ENCODE measurements at places on chromosomes 4 and X.

DNA sequence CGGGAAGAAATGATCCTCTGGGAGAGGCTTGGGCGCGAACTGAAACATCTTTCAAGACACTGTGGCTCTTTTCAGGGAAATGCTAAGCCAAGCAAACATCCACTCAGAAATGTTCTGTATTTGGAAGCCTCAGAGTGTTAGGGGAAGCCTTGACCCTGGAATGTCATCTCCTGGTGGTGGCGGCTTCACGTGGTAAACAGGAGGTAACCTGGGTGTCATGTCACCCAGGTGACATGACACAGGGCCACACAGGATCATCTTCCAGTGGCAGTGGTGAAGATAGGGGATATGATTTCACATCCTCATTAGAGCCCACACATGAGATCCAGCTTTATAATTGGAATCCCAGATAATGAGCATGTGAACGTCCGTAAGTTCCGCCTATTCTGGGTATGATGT, 140.0 kb downstream of the TBL1X start:
- DNase-seq: no peak

GRCh38 chr4:87258677-87259076, 38.3 kb upstream of the KLHL8 start:
- DNase-seq: no peak

DNA sequence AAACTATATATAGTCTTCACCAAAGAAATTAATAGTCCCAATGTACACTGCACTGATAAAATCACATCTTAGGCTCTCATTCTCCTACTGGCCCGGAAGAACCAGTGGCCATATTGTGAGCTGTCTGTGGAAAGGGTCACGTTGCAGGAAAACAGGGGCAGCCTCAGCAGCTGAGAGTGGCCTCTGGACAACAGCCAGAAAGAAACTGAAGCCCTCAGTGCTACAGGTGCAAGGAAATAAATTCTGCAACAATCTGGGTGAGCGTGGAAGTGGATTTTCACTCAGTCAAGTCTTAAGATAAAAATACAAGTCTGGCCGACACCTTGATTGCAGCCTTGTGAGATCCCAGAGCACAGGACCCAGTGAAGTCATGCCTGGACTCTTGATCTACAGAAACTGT, 3.2 kb upstream of the SLC25A14 start:
- no peak for DNase-seq

GRCh38 chr4:73345399-73345975, 58.6 kb upstream of the ALB start:
- no peak for DNase-seq

DNA sequence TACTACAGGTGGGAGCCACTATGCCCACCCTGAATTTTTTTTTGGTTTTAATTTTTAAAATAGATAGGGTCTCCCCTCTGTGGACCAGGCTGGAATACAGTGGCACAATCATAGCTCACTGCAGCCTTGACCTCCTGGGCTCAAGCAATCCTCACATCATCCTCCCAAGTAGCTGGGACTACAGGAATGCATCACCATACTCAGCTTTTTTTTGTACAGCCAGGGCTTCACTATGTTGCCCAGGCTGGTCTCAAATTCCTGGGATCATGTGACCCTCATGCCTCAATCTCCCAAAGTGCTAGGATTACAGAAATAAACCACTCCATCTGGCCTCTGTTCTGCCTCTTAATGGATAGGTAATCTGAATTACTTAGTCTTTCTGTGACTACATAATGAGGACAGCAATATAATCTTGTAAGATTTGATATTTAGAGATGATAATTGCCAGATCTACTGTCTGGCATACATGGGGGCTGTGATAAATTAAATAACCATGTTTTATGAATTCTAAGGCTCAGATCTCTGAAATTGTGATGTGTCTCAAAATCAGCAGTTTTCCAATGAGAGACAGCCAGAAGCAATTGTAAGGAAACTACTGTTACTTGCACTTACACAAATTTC, 26.7 kb downstream of the PDS5A start:
- DNase-seq: no peak

- no peak for DNase-seq
These were observed 44.6 kb downstream of the FGFBP1 start for GRCh38 chr4:15893962-15894361.

DNA sequence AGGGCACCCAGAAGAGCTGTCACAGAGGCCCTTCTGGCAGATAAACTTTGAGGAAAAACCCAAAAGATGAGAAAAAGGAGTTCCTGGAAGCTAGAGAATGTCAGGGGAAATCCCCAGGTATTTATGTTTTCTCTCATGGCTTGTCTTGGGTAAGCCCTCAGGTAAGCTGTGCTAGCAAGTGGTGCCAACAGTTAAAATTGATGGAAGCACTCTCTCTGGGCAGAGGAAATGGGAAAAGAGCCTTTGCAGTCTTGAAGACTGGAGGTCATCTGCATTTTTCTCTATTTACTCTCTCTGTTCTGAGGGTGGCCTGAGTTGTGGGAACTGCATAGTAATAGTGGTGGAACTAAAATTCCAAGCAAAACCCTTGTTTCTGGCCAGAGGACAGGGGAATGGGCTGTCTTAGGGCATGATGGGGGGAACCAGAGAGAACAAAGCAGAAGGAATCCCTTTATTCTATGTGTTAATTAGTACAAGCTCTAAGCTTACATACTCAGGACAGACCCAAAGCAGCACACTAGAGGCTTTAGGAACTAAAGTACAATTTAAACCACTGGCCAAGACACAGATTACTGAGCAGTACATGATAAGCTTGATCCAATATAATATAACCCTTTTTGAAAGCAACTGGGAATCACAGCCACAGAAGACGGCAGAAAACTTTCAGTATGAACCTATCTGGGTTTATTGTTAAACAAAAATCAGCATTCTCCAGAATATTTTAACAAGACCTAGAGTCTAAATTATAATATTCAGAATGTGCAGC, 53.3 kb upstream of the SLC10A4 start:
- DNase-seq: no peak

DNA sequence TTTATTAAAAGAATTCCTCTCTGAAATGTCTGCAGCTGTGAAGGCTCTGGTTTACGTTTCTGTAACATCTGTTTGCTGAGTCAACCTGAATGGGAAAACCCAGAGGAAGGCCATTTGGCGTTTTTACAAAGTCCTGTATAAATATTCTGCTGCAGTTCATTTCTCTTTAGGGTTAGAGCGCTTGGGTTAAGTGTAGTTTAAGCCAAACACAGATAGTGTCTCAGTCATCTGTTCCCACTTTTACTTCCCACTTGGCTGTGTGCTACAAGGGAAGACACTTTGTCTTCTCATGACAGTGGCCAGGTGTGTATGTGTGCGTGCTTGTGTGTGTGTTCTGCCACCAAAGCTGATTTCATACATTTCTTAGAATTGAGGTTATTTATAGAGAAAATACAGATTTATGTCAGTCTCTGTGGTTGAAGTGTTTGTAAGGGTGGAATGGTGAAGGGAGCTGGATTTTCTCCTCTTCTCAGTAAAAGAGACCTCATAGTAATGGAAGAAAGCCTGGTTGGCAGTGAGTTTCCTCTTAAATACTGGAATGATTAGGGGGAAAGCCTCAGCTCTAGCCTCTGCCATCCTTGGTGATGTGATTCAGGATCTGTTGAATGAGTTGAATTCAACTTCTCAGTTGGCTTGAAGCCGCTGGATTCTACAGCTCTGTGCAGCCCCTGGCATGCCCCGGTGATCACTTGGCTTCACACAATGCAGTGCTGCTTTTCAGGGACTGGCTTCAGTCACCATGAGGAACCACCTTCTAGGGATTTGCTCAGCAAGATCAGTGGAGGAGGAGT, 50.6 kb downstream of the JADE1 start:
- DNase-seq: no peak

GRCh38 chrX:40439625-40440532, 140.9 kb upstream of the ATP6AP2 start:
- no peak for DNase-seq

DNA sequence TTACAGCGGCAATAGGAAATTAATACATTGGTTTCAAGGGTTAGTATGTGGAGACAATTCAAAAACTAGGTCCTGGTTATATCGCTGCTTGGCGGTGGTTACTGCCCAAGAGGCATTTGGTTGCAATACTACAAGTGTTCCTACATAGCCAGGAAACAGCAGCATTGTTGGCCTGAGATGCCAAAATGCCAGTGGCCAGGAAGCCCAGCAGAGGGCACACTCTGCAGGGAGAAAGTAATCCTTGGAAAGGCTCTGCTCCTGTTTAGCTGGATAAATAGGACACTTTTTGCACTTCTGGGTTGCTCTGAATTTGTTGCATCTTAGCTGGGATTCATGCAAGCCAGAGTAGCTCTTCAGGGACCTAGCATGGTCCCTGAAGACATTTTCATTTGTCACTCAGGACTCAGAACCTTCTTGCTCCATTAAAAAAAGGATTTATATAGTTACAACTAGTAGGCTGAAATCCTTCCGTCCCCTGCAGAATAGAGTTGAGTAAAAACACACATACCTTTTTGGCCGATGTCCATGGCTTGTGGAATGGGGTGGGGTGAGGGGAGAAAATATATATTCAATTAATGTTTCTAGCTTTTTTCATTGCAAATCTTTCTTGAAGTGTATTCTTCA, 8.1 kb upstream of the GPR119 start:
- DNase-seq: no peak

- DNase-seq: no peak
These were observed 7.4 kb upstream of the FGF13 start for GRCh38 chrX:138718941-138719340.

GRCh38 chrX:53039236-53039635, 9.4 kb upstream of the GPR173 start:
- no peak for DNase-seq

GRCh38 chr4:17788956-17789355, 7.5 kb upstream of the FAM184B start:
- DNase-seq: no peak

DNA sequence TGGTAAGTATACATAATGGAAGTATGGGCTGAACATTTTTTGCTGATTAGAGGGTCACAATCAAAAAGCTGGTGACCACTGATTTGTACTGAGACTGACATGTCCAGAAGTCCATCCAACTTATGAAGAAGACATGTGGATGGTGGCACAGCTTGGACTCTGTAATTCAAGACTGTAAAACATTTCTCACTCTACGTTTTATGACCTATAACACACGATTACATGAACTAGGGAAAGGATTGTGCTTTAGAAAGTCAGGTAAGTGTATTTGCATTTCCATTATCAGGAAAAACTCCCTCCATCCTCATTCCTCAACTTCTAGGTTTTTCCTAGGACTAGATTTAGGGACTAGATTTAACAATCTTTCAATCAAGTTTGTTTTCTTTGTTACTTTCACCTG, 30.5 kb upstream of the OCIAD2 start:
- no peak for DNase-seq

DNA sequence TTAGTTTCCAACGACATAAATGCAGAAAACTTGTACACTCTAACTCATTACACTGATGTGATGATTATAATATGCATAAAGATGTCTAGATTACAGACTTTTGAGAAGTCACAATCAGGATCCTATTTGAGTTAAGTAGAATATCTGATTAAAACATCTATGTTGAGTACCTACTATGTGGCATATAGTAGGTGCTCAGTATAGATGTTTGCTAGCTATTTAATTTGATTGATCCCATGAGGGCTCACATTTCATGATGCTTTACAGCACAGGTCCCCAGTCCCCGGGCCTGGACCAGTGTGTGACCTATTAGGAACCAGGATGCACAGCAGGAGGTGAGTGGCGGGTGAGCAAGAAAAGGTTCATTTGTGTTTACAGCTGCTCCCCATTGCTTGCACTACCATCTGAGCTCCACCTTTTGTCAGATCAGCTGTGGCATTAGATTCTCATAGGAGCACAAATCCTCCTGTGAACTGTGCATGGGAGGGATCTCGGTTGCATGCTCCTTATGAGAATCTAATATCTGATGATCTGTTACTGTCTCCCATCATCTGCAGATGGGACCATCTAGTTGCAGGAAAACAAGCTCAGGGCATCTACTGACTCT, 33.0 kb upstream of the CXCL8 start:
- DNase-seq: no peak

DNA sequence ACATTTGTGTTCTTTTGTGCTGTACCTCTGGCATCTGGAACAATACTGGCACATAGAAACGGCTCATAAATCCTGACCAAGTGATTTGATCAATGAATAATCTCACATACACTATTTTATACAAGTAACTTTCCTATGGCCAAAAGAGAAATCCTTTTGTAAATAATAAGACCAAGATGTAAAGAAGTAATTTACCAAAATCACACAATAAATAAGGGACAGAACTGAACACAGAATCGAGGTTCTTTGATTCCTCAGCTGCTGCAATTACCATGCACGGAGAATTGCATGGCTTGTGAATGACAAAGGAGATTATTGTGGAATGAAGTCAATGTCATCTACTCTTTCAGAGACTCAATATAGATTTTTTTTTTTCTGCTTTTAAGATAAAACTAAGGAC, 576.8 kb upstream of the SMIM31 start:
- no peak for DNase-seq

- no peak for DNase-seq
These were observed 70.1 kb downstream of the MID1IP1 start for GRCh38 chrX:38871129-38872029.

- no peak for DNase-seq
These were observed 29.2 kb downstream of the PRRG1 start for GRCh38 chrX:37378404-37378803.

DNA sequence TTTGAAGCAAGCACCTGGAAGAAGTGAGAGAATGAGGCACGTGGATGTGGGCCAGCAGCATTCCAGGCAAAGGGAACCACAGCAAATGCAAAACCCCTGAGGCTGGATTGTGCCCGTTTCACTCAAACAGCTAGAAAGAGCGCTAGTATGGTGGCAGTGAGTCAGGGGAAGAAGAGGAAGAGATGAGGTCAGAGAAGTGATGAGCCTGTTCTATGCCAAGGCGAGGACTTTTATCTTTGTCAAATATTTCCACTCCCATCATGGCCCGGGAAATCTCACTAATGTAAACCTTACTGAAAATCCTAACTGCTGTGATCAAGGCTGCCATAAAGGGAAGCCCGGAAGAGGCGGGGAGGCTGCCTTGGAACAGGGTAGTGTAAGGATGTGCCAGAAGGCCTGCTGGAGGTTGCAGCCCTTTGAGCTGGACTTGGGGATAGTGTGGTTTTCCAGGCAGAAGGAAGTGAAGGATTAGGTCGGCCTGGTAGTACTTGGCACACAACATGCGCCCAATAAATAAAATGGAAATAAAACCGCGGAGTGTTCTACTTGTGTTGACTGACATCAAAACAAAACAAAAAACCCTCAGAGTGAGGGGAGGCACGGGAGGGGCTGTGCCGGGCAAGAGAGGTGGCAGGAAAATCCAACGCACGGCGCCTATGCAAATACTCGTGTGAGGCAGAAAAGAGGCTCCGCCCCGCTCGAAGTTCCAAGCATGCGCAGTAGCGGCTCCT, 1.2 kb upstream of the CDK16 start:
- DNase-seq: no peak

All from esophagus squamous epithelium (tissue), 5 donors.